ENCODE measurements at places on chromosomes 5 and 9. TPM values are rescaled to one million over a fixed set of nuclear protein-coding genes. Genes with fewer than 3 reads are reported as not detected.

DNA sequence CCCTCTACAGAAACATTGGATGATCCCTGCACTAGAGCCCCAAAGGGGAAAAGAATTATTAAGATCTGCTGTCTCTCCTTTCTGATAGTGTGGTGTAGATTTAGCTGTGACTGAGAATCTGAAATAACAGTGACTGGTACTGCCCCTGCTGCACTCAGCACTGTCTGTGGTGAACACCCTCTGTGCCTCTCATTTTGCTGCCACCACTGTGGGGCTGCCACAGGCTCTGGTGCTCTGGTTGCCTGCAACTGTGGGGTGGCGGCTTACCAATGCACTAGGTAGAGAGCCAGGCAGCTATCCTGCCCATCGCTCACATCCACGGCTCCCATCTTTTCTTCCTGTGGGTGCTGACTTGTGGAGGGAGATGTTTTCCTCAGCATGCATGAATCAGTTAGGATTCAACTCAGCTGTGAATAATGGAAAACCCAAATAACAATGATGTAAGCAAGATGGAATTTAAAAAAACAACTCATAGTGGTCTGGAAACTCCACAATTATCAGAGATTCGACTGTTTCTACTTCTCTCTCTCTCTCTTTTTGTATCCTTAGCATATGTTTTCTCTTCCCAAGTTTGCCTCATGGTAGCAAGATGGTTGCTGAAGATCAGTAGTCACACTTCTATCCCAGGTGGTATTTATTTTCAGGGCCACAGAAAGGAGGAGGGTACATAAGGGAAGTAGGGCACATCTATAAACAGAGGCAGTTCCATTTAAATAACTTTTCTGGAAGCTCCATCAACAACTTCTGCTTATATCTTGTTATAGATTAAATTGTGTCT is 99.8 kb upstream of the DAP start:
- DNase-seq: peak; percentile 84

DNA sequence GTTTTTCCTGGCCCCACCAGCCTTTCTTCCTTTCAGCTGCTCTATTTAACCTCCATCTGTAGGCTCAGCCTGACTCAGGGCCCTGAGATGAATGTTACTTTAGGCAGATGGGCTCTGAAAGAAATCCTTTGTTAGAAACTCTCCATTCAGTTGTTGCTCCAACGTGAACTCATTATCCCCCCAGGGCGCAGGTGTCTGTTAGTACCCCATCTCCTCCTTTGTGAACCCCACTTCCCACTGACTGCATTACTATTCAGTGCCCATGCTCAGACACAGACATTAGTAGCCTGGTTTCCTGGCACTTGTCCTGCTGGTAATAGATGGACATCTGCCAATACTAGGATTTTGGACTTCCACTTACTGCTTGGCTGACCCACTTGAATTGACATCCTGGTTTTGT is 1271.6 kb downstream of the PTPRD start:
- DNase-seq: no peak

DNA sequence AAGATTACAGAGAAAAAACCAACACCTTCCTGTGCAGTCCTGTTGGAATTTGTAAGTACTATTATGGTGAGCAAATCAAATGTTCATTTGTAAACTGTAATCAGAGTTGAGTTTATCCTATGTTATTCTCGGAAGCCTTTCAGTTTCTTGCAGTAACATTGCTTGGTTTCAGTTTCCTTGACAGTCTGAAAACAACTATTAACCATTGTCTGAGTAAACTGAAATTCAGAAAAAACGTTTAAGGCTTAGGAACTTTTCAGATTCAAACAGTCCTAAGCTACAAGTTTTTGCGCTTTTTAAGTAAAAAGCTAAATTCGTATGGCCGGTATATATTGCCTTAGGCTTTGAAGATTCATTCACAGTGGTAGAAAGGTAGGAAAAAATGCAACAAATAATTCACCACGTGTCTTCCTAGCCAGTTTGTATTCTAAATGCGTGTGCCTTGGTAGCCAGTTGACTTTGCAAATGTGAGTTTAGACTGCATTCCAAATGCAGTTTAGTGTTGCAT is 2.5 kb downstream of the GPBP1 start:
- peak; percentile 80 for DNase-seq

DNA sequence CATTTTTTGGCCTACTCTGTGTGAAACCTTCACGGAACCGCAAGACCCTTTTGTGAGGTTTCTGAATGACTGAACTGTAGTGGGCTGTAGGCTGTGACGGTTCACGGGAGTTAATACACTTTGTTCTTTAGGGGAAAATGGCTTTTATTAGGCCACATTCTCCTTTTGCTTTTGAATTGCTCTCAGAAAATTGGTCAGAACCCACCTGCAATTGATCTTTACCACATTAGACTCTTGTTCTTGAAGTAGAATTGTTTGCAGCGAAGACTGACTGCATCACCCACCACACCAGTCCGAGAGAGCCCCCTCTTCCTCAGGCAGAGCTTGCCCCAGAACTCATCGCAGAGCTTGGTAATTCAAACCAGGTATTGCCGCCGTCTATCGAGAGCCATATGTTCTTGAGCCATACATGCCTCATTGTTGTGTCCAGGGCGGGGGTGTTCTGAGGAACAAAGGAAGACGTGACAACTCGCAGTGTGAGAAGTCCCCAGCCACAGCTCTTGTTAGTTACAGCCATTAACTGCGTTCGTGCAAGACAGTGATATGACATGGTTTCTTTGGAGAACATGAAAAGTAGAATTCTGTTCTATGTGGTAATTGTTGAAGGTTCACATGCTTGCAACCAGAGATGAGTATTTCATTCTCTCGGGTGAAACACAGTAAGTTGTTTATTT is 166.4 kb upstream of the OTULINL start:
- no peak for DNase-seq

DNA sequence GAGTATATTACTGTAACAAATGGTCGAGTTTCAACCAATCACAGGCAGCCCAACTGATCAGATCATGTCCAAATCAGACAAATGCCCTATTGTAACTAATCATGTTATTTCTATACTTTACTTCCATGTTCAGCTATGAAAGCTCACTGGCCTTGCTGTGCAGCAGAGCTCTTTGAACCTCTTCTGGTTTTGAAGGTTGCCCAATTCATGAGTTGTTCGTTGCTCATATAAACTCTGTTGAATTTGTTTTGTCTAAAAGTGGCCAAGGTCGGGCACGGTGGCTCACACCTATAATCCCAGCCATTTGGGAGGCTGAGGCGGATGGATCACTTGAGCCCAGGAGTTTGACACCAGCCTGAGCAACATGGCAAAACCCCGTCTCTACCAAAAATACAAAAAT is 21.6 kb downstream of the PDE6A start:
- no peak for DNase-seq

DNA sequence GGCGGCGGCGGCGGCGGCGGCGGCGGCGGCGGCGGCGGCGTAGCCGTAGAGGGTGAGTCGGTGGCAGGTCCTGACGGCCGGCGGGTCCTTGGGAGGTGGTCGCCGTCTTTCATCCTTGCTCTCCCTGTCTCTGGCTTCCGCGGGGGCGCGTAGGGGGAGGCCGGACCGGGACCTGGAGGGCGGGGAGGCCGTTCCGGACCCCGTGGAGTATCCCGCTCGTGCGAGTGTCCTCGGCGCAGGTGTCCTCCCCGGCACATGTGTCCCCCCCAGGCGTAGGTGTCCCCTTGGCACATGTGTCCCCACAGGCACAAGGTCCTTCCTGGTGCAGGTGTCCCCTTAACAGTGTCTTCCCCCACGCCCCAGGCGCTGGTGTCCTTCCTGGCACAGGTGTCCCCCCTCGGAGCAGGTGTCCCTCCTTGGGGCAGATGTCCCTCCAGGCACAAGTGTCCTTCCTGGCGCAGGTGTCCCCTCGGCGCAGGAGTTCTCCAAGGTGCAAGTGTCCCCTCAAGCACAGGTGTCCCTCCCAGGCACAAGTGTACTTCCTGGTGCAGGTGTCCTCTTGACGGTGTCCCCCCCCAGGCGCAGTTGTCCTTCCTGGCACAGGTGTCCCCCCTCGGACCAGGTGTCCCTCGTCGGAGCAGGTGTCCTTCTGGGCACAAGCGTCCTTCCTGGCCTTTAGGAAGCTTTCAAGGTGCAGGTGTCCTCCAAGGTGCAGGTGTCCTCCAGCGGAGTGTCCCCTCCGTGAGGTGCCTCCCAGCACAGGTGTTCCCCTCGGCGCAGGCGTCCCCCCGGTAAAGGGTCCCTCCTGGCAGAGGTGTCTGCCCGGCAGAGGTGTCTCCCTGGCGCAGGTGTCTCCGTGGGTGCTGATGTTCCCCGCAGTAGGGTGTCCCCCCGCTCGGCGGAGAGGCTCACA is 519 bp downstream of the EXOC3 start:
- DNase-seq: no peak

GRCh38 chr9:128881884-128882676 is at the start of the genes KYAT1 and LRRC8A:
KYAT1 (minus strand) TSS chr9:128881950; CDS start chr9:128845405, 36,545 bp downstream.
LRRC8A (plus strand) TSS chr9:128882133; CDS start chr9:128907165, 25,032 bp downstream.
- peak; percentile 93 for DNase-seq

DNA sequence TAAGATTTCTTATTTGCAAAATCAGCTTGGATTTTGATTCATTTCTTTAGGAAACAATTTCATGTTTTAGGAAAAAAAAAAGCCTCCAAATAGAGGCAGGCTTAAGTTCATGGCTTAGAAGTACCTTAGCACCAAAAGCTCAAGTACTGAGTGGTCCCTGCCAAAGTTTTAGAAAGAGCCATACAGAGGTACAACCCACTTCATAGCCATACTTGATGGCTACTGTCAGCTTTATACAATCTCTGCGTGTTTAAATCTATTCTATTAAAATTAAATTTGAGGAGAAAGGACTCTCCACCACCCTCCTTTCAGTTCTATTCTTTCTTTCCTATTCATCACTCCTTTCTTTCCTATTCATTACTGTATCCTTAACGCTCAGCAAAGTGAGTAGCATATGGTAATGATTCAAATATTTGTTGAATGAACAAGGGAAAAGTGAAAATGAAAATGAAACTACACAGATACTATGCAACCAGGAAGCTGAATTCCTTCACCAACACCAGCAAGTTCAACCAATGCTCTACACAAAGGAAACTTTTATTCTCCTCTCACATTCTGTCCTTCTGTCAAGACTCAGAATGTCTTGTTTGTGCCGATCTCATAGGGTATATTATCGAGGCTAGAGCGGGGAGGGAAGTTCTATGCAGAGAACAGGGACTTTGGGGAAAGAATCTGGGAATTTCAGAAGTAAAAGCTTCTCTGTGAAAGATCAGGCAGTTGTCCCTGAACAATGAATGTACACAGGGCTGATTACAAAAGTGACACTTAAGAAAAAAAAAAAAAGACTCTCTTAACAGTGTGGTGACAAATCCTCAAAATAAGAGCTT is 138.6 kb upstream of the SPEF2 start:
- DNase-seq: peak; percentile 39

GRCh38 chr5:157267025-157267424 is 1.1 kb downstream of the CYFIP2 start:
- DNase-seq: no peak

- DNase-seq: no peak
Observed at GRCh38 chr9:5764130-5764868, 68.6 kb downstream of the ERMP1 start.

DNA sequence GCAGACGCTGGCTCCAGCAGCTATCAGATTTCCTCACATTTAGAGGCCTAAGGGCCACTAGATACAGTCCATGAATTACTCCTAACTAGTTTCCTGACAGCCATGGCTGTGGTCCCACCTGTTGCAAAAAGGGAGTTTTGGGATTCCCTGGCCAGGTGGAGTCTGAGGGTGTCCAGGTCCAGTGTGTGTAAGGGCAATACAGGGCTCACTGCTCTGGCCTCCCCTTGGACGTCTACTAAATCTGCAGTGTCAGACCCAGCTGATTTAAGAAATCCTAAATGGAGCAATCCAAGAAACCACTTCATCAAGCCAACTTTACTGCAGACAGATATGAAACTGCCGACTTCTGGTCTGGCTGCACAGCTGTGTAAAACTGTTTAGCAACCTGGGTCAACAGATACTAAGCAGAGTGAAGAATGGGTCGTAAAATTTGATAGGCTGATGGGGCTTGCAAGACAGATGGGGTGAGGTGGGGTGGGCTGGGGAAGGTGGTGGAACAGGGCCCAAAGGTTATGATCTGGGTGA is 116.4 kb downstream of the GADD45G start:
- DNase-seq: no peak

- DNase-seq: no peak
Observed at GRCh38 chr5:156561651-156562050, 234.7 kb downstream of the SGCD start.

Gene C7
- 0.54 TPM for total RNA-seq

Gene PCDHGB1
- total RNA-seq: 3.3 TPM

Gene NTMT1
- 68.1 TPM for total RNA-seq

Gene IL5
- total RNA-seq: not detected

Gene NEUROG1
- not detected for total RNA-seq

Gene CRB2
- not detected for total RNA-seq

Measured in IMR-90 (cell line).